ENCODE measurements at places on chromosomes 7 and 10. TPM values are rescaled to one million over a fixed set of nuclear protein-coding genes. Genes with fewer than 3 reads are reported as not detected.

MYH16 gene
- total RNA-seq, result not detected

DNA sequence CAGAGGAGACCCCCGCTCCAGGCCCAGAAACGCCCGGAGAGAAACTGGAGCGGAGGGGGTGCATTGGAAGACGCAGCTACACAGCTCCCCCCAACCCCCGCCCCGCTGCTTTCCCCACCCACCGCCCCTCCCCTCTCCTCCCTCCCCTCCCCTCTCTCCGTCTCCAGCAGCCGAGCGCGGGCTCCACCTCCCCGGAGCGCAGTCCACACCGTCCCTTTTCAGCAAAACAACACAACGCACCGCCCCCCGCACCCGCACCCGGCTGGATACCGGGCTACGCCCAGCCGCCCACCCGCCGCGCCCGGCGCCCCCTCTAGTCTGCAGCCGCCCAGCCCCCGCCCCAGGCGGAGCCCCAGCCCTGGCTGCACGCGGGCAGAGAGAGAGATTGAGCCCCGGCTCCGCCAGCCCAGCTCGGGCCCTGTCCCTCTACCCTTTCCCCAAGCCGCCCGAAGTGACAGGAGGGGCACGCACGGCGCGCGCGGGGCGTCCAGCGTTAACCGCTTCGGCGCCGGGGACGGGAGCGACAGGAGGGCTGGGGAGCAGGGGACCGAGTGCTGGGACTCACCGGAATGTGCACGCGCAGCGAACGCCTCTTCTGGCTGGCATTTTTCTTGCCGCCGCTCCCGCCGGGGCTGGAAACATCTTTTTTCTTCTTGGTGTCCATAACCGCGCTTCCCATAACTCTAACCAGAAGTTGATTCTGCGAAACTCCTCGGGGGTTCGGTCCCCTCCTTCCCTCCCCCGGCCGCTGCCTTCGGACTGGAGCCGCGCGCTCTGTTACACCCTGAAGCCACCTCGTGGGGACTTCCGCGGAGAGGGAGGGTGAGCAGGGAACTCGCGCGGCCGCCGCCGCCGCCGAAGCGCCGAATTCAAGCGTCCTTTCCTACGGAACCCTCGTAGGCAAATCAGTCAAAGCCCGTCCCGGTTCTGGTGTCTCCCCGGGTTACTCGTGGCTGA lies 695 bp downstream of the PRKAG2 start:
- DNase-seq, result peak; percentile 94

ZNF488 gene
- total RNA-seq, result 0.66 TPM

HOXA9 gene
- 0.30 TPM for total RNA-seq

CRYGN gene
- not detected for total RNA-seq

DNA sequence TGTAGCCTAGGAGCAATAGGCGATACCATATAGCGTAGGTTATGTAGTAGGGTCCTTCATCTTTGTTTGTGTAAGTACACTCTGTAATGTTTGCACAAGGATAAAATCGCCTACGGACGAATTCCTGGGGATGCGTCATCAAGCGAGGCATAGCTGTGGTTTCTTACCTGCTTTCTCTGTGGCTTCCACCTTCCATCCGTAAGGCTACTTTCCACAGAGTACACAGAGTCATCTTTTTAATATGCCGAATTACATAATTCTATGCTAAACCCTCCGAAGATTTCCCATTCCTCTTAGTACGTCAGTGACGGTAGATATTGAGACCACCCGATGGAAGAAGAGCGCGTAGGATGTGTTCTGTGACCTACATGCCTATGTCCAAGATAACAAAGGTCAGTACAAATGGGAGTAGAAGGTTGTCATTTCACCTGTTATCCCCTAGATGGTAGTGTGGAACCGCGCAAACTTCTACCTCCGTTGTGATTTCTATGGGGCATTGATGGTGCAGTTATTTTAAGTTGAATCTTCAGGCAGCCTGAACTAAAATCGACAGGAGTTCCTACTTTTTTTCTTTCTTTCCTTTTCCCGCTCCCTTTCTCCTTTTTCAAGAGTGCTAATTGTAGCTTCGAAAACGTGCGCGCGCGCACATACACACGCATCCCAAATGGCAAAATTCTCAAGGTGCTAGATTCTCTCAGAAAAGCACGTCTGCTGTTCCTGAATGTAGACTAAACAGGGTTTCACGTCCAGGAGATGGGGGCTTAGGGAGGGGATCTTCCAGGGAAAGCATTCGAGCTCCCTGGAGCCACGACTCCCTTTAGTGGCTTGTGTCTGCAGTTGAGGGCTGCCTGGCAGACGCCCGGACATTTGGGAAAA lies 111.7 kb upstream of the MBL2 start:
- no peak for DNase-seq

NSUN6 gene
- total RNA-seq, result 35.6 TPM

GIMAP5 gene
- 36.6 TPM for total RNA-seq

CALN1 gene
- 0.46 TPM for total RNA-seq

GRCh38 chr7:48112401-48113165 lies 23.5 kb downstream of the UPP1 start:
- DNase-seq, result no peak

GRCh38 chr10:52316500-52316899 lies 2.4 kb downstream of the DKK1 start:
- DNase-seq, result no peak

GRCh38 chr10:118251791-118252190 lies 90.3 kb downstream of the FAM204A start:
- no peak for DNase-seq

- no peak for DNase-seq
These were observed 291.4 kb downstream of the USP6NL start for GRCh38 chr10:11319990-11320602.

GRCh38 chr10:33141251-33141650 lies 183.2 kb upstream of the ITGB1 start:
- DNase-seq, result no peak

- peak; percentile 54 for DNase-seq
These were observed 1.8 kb downstream of the UFSP1 start for GRCh38 chr7:100887516-100888290.

LIPK gene
- not detected for total RNA-seq

DNA sequence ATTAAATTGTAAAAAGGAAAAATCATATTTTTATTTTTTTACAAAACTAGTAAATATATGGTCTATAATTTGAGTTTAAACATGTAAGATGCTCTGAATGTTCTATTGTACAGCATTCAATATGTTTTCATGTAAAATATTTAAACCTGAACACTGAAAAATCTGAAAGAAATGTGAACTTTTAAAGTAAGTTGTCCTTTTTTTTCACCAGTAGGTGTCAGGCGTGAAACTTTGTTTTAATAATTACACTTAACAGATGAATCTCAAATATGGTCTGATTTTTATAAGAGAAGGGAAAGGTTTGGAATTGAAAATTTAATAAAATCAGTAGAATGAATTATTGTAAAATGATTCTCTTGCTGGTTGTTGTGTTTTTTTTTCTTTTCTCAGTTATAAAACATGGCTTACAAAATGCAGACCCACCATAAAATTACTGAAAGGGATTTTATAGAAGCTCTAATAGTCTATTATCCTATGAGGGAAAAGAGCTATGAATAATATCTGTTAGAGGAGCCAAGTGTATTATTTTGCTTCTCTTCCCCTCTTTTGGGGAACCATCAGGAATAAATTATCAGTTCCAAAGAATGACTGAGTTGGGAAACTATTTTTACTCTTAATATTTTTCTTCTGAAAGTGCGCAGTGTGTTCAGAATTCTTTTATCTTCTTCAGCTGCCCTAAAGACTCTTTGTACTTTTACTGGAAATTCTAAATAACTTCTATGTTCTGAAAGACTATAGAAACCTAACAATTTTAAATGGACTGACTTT lies 217.7 kb upstream of the FZD1 start:
- DNase-seq, result no peak

- no peak for DNase-seq
These were observed 105.1 kb upstream of the GPR22 start for GRCh38 chr7:107364787-107365186.

GNAT3 gene
- not detected for total RNA-seq

GRCh38 chr7:8022628-8023027 lies 54.0 kb downstream of the GLCCI1 start:
- DNase-seq, result no peak

RTKN2 gene
- total RNA-seq, result 47.1 TPM

RAPGEF5 gene
- total RNA-seq, result 102 TPM

DNA sequence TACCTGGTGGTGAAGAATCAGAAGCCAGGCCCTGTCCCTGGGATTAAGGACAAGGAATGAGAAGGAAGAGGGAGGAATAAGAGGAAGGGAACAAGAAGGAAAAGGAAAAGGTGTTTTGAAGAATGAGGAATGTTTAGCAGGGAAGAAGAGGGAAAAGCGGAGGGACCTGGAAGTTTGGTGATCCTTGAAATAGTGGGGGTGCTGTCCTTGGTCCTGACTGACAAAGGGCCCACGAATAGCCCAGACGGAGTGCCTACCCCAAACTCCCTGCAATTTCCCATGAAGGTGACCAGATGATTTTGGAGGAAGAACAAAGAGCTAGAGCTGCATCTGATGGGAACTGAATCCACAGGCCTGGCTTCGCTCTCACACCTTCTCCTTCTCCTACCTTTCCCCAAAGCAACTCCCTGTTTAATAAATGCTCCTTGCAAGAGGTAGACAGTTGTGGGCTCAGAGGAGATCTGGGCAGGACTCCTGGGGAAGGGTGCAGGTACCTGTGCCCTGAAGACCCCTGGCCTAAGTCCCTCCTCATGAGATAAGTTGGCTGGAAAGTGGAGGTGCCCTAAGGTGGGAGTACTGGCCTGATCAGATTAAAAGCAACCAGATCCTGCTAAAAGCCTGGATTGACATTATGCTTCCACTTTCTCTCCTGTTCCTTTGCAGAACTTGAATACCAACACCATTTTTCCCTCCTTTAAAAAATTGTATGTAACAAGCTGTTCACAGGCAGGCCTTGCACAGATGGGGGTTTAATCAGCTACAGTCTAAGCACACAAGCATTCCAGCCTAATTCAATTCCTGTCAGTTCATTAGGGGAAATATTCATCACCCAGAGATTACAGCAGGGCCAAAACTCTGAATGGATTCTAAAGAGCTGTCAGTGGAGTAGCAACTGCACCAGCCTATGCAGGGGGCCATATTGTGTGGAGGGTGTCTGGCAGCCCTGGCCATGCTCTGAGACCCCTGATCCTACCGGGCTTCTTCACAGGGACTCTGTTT lies 19.4 kb downstream of the KAZALD1 start:
- no peak for DNase-seq

TNS3 gene
- total RNA-seq, result 127 TPM

TMEM229A gene
- not detected for total RNA-seq

DNA sequence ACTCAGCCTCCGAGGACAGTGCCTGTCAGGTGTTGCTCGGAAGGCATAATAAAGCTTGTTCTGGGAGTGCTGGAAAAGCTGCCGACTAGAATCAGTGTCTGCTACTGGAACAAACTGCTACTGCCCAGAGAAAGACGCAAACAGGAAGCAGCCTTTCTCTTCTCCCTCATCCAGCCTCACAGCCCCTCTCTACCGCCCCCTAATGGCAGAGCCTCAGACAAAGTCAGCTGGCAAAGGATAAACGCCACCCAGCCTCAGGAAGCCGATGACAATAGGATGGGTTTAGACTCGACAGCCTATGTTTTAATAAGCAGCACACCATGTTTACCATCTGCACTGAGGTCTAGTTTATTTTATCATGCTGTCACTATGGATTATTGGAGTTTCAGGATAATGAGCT lies 169.5 kb upstream of the LYZL1 start:
- no peak for DNase-seq

DNA sequence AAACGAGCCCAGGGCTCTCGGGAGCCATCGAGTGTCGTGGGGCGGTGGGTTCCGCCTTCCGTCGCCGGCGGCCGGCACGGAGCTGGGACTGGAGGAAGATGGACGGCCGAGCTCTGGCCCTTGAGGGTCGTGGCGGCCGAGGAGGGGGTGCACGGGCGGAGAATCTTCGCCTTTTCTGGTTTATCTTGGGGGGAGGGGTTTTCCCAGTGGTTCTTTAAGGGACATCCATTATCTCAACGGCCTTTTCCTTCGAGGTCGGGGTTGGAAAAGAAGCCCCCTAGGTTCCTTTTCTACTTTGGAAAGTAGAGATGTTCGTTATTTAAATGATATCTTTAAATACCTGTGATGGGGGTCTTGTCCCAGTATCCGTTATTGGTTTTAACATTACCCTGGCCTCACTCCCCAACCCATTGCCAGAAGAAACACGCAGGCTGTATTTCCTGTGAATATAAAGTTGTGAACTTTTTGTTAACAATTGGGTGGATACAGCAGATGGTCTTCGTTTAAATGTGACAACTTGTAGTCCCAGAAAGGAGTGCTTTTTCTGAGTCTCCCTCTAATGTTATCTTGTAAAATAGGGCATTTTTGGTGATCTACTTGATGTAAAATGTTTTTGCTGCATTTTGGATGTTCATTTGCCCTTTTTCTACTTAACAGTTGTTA lies 765 bp downstream of the CCAR1 start:
- no peak for DNase-seq

CAMK2B gene
- 1.8 TPM for total RNA-seq

DNA sequence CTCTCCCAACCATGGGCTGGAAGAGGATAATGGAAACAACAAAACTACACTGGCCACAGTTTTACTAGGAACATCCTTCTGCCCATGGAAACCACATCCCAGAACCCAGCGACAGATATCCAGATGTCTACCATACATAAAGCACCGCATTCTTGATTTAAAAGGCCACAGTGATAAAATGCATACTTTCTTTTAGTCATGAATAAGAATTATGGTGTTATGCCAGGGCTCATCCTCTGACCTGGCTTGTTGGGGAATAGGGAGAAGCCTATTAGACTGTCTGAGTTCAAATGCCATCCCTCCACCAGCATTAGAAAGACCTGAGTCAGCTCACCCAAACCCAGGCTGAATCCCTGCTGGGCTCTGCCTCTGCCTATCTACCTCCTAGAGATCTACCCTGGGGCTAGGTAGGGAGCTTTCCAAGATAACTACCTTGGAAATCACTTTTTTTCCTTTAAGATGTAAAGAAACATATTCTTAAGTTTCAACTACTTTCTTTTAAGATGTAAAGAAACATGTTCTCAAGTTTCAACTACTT lies 5.2 kb downstream of the ABCA13 start:
- DNase-seq, result no peak

BAG3 gene
- 42.6 TPM for total RNA-seq

DNA sequence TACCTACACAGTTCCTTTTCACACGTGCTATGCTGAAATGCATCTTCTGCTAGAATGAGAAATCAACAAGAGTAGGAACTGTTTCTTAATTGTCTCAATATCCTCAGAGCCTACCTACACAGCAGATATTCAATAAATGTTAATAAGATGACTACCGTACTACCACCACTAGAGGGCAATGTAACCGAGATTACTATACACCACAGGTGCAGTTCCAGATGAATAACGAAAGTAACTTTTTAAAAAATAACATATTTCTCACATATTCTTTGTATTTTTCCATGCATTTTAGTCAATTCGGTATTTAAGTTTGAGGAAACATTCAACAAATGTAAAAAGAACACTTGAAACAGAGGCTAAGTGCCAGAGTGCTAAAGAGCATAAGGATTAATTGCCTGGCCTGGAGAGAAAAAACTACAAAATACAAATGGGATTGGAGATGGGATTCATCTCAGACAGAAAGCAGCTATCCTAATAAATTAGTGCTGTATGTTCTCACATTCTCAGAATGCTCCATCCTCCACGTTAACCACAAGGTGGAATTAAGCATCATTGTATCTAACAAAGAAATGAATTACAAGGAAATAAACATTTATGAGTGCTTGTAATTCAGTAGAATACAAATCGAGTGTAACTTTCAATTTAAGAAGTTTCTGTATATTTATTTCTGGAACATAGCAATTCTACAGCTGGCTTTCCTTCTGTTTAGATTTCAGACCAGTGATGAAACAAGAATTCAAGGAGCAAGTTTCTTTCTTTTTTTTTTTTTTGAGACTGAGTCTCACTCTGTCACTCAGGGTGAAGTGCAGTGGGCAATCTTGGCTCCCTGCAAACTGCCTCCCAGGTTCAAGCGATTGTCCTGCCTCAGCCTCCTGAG lies 20.3 kb upstream of the HECTD2 start:
- DNase-seq, result no peak
